Activated CD4-positive, alpha-beta memory T cell treated with anti-CD3 and anti-CD28 coated beads for 36 hours (primary cell): ENCODE measurements at places on chromosomes 2 and 18. TPM values are rescaled to one million over a fixed set of nuclear protein-coding genes. Genes with fewer than 3 reads are reported as not detected.

The GALNT1 gene
- 38.2 TPM for total RNA-seq

The REG1B gene
- not detected for total RNA-seq

DNA sequence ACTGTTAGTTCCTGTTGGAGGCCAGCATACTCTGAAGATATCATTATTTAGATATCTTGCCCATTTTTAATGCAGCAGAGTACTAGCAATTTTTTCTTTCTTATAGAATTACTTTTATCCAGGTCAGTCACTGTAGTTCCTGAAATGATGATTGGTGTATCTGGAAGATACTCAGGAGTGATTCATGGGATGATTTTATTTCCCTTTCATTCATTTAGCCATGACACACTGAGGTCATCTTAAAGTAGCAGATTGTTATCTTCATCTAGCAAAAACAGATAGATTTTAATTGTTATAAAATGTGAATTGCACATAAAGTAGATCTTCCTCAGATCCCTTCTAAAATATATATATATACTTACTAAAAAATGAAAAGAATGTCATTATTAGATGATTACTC, 109.1 kb downstream of the PIK3C3 start:
- H3K4me1 ChIP-seq = peaks cover 4% of the 10 kb centered on the region
- peaks cover 41% of the 10 kb centered on the region for H3K36me3 ChIP-seq
- H3K27ac ChIP-seq = no peak overlapping the region

DNA sequence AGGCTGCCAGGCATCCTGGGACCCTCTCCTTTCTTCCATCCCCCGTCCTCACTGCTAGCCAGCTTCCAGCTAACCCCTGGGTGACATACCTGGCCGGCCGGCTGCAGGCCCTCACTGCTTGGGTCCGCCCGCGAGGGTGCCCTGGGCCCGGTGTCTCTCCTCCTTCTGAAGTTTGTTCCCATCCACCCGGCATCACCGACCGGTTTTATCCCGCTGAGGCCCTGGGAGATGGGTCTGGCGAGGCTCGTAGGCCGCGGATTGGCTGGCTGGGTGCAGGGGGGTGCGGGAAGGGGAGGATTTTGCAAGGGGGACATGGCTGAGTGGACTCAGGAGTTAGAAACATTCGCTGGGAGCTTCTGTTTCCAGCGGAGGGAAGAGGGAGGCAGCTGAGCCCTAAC, at the start of gene PAX8:
PAX8 (minus strand) TSS at position 180 of the 398 bp plus-strand sequence. CDS start 527 bp downstream, outside the sequence.
- peaks cover 9% of the 10 kb centered on the region for H3K4me1 ChIP-seq
- H3K27me3 ChIP-seq = peaks cover 34% of the 10 kb centered on the region
- H3K4me3 ChIP-seq = no peak within 1 kb of the TSS

The TNFRSF11A gene
- total RNA-seq = 6.1 TPM
